Ovary (tissue), 10 donors: ENCODE measurements at places on chromosomes 11 and 22. TPM values are rescaled to one million over a fixed set of nuclear protein-coding genes. Genes with fewer than 3 reads are reported as not detected.

The HIRA gene
- polyA plus RNA-seq: 16.5 TPM

DNA sequence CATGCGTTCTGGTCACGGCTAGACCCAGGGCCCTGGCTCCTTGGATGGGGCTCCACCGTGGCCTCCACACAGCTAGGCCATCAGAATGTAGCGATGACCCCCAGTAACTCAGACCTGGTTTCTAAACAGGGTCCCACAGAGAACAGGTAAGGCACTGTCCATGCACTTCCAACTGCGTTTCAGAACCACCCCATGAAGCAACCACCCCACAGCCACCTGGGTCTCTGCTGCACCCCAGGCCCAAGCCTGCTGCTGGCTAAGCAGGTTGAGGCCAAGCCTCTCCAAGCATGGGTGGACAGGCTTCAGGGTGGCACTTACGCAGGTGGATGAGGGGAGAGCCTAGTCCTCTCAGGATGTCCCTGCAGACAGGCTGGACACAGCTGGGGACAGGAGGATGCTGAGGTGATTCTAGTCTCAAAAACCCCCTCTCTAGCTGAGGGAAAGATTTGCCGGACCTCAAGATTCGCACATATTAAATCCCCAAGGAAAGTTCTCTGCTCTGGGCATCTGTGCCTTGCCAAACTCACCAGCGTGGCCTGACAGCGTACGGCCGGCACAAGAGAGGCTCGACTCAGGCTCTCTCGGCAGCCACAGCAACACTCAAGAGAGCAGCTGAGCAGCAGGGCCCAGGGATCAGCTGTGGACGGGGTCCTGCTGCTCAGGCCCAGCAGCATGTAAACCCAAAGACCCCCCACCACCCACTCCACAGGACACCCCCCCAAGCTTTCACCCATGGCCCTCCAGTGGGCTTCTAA is 141.6 kb downstream of the CRYBB2 start:
- no peaks in the 10 kb centered on the region for H3K36me3 ChIP-seq
- DNase-seq: no peak
- no peaks in the 10 kb centered on the region for H3K27me3 ChIP-seq
- no peak overlapping the region for H3K4me3 ChIP-seq
- peaks cover 12% of the 10 kb centered on the region for H3K4me1 ChIP-seq

The FAM83F gene
- 0.51 TPM for polyA plus RNA-seq

The TNNI2 gene
- 0.41 TPM for polyA plus RNA-seq

DNA sequence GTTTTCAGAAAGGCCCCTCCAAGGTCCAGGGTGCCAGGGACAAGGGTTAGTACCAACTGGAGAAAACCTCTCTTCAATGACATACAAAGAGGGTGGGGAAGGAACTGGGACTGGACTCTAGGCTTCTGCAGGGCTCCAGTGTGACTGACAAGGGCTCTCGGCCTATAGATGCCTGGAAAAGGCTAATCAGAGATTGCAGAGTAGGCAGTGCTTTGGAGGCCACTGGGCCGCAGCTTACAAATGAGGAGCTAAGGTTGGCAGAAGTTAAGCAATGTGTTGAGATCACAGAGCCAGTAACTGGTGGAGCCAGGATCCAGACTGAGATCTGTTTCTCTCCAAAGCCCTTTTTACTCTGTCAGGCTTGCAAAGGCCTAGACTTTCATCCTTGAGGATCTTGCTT is 7.4 kb upstream of the DGKZ start:
- H3K27ac ChIP-seq: no peak overlapping the region
- no peaks in the 10 kb centered on the region for H3K36me3 ChIP-seq
- H3K27me3 ChIP-seq: no peaks in the 10 kb centered on the region
- H3K4me1 ChIP-seq: peaks cover 7% of the 10 kb centered on the region
- DNase-seq: no peak

DNA sequence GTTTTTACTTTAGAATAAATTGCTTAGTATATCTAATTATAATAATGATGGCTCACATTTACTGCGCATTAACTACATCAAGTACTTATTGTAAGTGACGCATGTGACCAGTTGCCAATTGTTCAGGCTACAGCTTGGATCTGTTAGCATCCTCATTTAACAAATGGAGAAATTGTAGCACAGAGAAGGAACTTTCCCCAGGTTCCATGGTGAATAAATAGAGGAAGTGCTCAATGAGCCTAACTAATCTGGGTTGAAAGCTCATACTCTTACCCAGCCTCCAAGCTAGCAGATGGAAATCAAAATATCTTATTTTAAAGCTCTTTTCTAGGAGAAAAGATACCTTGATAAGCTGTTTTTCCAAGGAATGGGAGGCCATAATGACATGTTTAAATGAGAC is 19.8 kb downstream of the MMP27 start:
- no peak overlapping the region for H3K27ac ChIP-seq
- no peak for DNase-seq
- H3K4me3 ChIP-seq: no peak overlapping the region
- H3K36me3 ChIP-seq: no peaks in the 10 kb centered on the region
- no peaks in the 10 kb centered on the region for H3K4me1 ChIP-seq
- no peaks in the 10 kb centered on the region for H3K27me3 ChIP-seq

DNA sequence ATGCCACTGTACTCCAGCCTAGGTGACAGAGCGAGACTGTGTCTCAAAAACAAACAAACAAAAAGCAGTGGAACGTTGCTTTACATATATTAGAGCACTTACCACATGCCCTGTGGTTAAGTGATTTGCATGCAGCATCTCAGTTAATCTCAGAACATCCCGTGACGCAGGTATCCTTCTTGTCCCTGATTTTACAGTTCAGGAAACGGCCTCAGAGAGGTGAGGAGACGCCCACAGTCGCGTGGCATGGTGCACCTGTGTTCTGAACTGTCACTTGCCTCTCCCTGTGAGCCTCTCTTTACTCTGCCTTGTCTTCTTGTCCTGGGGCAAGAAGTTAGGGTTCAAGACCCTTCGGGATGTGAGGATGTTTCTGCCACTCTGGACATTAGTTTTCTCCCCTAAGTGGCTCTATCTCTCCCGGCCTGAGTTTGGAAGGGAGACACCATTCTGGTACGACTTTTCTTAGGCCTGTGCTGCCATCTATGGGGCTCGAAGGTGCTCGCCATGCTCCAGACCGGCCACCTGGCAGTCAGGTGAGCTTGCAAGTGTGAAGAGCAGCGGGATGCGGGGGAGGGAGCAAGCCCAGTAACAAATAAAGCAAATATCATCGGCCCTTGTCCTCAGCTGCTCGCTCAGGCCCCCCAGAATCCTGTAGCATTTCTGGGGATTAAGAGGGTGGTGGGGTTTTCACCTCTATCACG is 25.6 kb downstream of the YWHAH start:
- no peaks in the 10 kb centered on the region for H3K4me1 ChIP-seq
- no peaks in the 10 kb centered on the region for H3K27me3 ChIP-seq
- no peak overlapping the region for H3K27ac ChIP-seq
- no peaks in the 10 kb centered on the region for H3K36me3 ChIP-seq
- DNase-seq: peak; percentile 73
- peak overlapping the region; percentile 36 for H3K4me3 ChIP-seq

DNA sequence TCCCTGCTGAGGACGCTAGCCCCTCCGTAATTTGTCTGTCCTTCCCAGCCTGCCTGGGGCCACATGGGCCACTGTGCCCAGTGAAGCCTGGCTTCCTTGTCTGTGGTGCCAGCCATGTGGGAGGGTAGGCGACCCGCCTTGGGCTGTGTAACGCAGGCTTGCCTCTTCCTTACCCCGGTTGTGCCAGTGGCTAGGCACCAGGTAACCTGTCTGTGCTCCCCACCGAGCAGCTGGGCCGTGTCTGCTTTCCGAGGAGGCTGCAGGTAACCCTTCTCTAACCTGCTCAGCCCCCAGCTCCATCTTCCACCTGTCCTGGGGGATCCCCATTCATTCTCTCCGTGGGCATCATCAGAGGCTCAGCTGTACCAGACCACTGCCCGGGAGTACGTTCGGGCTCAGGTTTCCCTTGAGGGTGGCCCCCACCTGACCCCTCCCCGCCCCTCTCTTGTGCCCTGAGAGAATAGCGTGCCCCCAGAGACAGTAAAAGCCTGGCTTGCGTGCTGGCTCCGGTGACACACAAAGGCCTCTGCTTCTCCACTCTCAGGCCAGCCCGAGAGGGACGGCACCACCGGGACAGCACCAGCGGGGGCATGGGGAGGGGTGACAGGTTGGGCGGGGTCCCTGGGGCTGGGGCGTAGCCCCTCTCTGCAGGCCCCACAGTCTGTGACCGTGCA is 79.1 kb downstream of the CDKN1C start:
- H3K27me3 ChIP-seq: no peaks in the 10 kb centered on the region
- peak overlapping the region; percentile 81 for H3K27ac ChIP-seq
- H3K4me3 ChIP-seq: no peak overlapping the region
- H3K4me1 ChIP-seq: peaks cover 26% of the 10 kb centered on the region

- H3K36me3 ChIP-seq: no peaks in the 10 kb centered on the region
- H3K27ac ChIP-seq: no peak overlapping the region
- no peak for DNase-seq
- no peaks in the 10 kb centered on the region for H3K4me1 ChIP-seq
Measured at GRCh38 chr11:88203604-88204003, 28.4 kb upstream of the RAB38 start.

DNA sequence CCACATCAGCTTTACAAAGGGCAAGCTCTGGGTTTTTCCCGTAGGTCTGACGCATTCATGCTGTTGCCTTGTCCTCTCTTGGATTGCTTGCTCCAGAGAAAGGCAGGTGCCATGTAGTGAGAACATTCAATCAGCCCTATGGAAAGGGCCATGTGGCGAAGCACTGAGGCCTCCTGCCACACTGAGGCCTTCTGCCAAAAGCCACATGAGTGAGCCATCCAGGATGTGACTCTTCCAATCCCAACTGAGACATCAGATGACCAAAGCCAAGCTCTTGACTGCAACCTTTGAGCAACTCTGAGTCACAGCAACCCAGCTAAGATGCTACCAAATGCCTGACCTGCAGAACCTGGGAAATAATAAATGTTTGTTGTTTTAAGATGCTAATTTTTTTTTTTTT is 9.0 kb upstream of the PANX3 start:
- H3K4me3 ChIP-seq: no peak overlapping the region
- H3K4me1 ChIP-seq: no peaks in the 10 kb centered on the region
- H3K27me3 ChIP-seq: no peaks in the 10 kb centered on the region
- no peaks in the 10 kb centered on the region for H3K36me3 ChIP-seq

The RIMBP3B gene
- not detected for polyA plus RNA-seq

The ME3 gene
- polyA plus RNA-seq: 27.2 TPM

The NUP98 gene
- polyA plus RNA-seq: 67.4 TPM

GRCh38 chr11:10366568-10367331 is 61.9 kb downstream of the ADM start:
- H3K36me3 ChIP-seq: no peaks in the 10 kb centered on the region
- H3K4me3 ChIP-seq: no peak overlapping the region
- peaks cover 4% of the 10 kb centered on the region for H3K4me1 ChIP-seq
- H3K27me3 ChIP-seq: no peaks in the 10 kb centered on the region
- no peak overlapping the region for H3K27ac ChIP-seq
- DNase-seq: peak; percentile 89

GRCh38 chr11:62030071-62030684 is 62.7 kb upstream of the FTH1 start:
- no peaks in the 10 kb centered on the region for H3K36me3 ChIP-seq
- no peak overlapping the region for H3K27ac ChIP-seq
- no peaks in the 10 kb centered on the region for H3K4me1 ChIP-seq
- H3K4me3 ChIP-seq: no peak overlapping the region
- DNase-seq: no peak

DNA sequence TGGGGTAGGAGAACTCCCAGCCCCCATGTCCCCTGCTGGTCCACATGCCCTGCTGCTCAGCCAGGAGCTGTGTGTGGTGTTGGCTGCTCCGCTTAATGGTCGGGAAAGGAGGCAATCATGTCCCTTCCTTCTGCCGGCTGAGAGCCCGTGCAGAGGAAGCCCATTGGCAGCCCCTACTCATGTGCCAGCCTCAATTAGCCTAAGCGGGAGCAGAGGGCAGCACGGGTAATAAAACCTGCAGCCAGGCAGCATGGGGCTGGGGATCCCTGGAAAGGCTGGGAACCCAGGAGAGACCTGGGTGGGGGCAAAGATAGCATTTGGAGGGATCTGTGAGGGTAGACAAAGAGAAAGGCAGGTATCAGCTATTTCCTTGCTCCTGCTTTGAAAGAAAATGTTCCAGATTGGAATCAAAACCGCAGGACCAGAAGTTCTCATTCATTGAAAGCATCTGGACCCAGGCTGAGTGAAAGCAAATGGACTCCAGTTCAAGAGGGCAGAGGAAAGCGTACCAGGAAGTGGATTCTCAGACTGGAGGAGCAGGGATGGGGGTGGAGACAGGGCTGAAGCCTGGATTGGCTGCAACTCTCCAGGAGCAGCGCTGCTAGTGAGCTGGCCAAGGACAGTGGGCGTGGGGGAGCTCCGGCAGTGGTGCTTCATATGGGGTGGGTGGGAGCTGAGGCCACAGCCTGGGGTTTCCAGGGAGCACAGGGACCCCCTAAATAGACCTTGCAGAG is 103.4 kb upstream of the NECTIN1 start:
- H3K36me3 ChIP-seq: no peaks in the 10 kb centered on the region
- DNase-seq: peak; percentile 78
- H3K4me1 ChIP-seq: peaks cover 9% of the 10 kb centered on the region

GRCh38 chr11:3051196-3052108 is 5.8 kb downstream of the CARS1 start:
- DNase-seq: peak; percentile 7
- H3K36me3 ChIP-seq: no peaks in the 10 kb centered on the region
- H3K27ac ChIP-seq: no peak overlapping the region
- H3K4me3 ChIP-seq: no peak overlapping the region
- H3K27me3 ChIP-seq: no peaks in the 10 kb centered on the region

DNA sequence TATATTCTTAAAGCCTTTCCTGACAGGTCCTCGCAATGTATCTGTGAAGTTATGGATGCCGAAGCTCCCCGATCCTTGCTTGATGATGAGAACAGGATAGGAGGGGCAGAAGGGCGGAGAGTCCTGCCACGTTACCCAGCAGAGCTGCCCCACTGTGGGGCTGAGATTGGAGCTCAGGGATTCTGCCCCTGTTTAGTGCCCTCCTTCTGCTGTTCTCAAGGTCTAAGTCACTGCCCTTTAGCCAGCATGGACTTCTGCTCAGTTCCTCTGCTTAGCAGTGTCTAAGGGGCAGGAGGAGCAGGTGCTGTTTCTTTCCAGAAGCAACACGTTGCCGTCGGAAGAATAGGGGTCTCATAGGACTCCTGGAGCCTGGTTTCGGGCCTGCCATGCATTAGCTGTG is 164.2 kb upstream of the B3GAT1 start:
- H3K36me3 ChIP-seq: no peaks in the 10 kb centered on the region
- no peak overlapping the region for H3K27ac ChIP-seq
- no peak for DNase-seq
- no peaks in the 10 kb centered on the region for H3K4me1 ChIP-seq
- no peaks in the 10 kb centered on the region for H3K27me3 ChIP-seq
